ENCODE measurements at places on chromosomes 6 and 20. TPM values are rescaled to one million over a fixed set of nuclear protein-coding genes. Genes with fewer than 3 reads are reported as not detected.

- no peak for DNase-seq
These were observed 13.2 kb upstream of the OSER1 start for GRCh38 chr20:44223721-44224120.

DNA sequence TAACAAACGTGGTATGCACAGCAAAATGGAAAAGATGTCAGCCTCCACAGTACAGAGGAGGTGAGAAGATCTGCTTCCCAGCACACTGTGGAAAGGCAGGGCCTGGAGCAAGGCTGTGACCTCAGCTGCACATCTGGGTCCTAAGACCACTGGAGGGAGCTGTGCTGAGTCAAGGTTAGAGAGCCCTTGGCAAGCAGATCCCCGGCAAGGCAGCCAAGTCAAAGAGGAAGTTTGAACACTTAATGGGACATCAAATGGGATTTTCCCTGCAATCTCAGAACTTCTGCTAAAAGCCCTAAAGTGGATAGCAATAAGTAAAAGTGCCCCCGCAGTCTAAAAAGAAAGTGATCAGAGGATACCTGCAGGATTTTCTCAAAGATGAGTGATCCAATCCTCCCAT is 39.5 kb downstream of the UNC5CL start:
- DNase-seq: peak; percentile 86

DNA sequence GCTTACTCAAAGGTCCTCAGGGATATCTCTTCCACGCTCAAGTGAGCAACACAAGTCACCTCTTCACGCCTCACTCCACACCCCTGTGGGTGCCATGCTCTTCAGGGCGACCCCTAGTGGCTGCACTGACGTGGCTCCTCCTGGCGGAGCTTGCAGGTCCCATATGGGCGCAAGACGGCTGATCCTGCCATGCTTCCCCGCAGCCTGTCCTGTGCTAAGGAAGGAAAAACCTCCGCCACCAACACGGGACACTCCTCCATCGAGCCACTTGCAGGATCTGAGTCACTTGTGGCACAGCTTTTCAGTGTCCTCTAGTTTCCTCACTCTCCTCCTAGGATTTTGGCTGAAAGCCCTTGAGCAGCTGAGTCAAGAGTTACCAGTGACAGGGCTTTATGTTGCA is 90.7 kb downstream of the KHDC1L start:
- peak; percentile 94 for DNase-seq

- DNase-seq: no peak
These were observed 28.3 kb downstream of the L3MBTL3 start for GRCh38 chr6:130046671-130047070.

RBL1 gene
- 14.1 TPM for total RNA-seq

All from H9 (cell line).